ENCODE measurements at places on chromosomes 3 and 15. TPM values are rescaled to one million over a fixed set of nuclear protein-coding genes. Genes with fewer than 3 reads are reported as not detected.

- DNase-seq = no peak
Measured at GRCh38 chr3:188797045-188797444, 374.7 kb upstream of the TPRG1 start.

DNA sequence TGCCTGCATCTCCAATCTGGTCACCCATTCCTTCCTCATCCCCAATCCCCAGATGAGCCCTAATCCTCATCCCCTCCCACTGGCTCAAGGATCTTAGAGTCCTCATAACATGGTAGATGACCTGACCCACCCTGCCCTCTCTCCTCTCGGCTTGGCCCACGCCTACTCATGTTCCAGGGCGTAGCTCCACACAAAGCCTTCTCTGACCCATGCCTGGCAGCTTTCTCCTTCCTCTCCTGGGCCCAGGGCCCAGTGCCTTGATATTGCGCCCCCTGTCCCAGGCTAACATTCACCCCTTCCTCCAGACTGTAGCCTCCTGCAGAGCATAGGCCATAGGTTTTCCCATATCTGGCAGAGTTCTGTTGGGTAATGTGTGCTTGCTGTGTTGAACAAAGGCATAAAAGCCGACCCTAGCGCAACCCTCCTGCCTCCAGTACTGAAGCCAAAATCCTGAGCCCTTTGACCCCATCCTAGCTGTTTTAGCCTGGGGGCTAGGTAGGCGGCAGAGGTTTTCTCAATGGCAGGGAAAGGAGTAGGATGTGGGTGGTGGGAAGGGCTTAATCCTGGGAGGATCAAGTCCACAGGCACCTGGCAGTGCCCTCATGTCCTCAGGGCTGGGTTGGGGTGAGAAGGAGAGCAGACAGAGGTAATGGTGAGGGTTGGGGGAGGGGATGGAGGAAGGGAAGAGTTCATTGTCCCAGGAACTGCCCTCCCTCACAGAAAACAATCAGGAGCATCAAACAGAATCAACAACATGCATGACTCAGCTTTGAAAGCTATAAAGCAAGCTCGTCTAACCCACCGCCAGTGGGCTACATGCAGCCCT is 35.5 kb downstream of the MESD start:
- peak; percentile 18 for DNase-seq

DNA sequence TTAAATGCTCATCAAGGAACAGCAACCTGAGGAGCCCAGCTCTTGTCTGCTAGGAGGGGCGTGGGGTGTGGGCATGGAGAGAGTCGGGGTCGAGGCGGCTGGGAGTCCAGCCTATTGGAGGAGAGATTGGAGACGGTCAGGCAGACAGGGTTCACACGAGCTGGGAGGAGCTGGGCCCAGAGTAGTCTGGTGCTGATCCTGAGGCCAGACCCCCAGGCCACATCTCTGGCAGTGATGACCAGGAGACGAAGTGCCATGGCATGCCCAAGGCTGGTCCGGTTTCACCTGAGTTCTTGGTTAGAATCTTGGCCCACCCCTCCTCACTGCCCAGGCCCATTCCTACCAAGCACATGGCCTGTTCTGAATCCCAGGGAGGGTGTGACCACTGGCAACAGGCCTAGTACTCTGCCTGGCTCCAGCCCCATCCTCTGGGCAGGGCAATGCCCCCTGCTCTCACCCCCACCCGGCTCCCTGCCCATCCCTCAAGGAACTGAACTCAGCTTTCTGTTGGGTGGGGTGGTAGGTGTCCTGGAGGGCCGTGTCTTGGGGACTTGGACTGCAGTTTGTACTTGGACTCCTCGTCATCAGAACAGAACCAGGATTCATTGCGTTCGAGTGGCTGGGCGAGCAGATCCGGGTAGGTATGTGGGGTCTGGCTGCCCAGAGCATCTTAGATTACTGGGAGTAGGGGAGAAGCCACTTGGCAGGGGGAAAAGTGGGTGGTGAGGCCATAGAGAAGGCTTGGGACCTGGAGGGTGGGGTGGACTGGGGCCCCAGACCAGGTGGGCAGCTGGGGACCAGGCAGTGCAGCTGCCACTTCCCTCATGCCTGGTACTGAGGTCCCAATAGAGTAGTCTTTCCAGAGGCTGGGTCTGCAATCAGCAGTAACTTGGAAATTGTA is 20.8 kb downstream of the SLC28A1 start:
- no peak for DNase-seq

DNA sequence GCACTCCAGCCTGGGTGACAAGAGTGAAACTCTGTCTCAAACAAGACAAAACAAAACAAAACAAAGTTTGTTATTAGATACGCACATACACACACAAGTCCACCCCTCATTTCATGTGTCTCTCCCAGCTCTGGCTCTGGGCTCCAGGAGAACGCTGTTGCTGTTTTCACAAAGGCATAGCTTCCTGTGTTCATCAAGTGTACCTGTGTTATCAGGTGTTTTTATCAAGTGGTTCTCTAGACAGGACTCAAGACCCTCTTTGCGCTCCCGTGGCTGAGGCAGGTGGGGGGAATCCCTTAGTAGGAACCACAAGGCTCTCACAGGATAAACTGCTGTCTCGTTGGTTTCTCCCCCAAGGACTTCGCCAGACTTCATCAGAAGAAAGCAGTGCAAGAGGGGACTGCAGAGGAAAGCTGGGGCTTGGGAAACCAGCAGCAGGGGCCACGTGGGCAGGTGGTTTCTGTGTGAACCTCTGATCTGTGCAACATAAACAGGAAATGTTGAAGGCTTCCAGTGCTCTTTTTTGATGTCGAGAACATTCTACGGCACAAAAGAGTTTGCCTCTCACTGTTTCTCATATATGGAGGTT is 6.9 kb upstream of the PPP1R2 start:
- DNase-seq = peak; percentile 92

GRCh38 chr15:81911022-81911971 is 134.5 kb downstream of the MEX3B start:
- DNase-seq = no peak

DNA sequence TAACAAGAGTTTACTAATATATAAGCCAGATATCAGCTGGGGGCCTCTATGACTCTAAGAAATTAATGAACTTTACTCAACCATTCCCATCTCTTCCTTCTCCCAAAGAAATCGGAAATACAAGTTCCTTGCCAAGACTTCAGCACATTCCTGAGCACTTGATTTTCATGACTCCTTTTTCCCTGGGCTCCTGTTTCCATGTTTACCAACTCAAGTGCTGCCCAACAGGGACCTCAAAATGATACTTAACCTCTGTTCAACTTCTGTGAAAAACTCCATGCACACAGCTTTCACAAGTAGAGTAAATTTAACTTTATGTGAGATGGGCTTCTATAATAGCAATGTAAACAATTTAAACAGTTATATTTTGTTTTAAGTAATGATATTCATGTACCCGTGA is 315.8 kb upstream of the CDIN1 start:
- no peak for DNase-seq

GRCh38 chr3:45497963-45498362 is 96.6 kb upstream of the LIMD1 start:
- no peak for DNase-seq

AHSG gene
- total RNA-seq = not detected

DNA sequence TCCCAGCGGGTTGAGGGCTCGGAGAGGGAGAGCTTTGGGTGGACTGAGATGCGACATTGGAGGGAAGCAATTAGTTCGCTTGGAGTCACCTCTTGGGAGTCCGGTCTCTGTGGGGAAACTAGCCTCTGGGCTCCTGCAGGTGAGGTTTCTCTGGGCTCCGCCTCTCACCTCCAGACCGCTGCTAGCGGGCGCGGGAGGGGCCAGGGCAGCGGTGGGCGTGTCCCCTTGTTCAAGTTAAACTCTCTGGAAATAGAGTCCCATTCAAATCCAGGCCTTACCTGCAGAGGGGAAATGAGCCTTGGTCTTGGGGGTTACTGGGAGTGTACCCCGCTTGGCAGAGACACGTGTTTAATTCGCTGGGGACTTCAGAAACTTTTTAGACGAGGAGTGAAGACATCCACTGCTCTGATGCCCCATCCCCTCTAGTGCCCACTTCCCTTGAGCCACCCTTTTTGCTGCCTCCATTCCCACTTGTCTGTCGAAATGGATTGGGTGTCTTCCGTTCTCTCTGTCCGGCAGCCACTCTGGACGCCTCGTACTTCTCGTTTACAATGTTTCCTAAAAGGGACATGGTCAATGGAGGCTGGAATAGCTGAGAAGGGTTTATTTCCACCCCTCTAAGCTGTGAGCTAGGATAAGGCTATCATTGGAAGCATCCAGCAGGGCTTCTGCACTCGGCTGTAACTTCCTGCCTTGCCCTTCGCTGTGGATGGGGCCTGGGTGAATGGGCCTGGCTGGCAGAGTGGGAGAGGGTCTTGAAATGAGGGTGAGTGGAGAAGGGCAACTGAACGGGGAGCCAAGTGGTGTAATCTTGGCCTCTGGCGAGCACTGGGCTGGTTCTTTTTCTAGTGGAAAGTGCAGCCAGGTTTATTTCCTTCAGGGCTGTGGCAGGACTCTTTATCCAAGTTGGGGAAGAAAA is 1.1 kb downstream of the MITF start:
- DNase-seq = no peak

DNA sequence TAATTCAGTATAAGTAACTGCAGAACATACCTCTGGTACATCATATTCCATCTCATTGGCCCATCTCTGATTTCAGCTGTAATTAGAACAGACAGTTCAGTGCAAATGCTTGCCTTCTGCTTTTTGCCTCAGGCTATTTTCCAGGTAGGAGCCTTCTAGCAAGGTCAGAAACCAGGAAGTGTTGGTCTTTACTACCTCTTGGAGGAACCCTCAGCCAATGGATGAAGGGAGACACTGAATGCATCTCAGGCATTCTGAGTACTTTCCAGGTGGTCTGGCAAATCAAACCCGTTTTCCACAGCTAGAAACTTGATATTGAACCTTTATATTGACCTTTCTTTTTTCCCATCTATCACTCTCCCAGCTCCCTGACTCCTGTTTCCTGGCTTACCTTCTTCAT is 348.5 kb upstream of the SOX2 start:
- DNase-seq = no peak

- DNase-seq = no peak
Measured at GRCh38 chr15:64235552-64235951, 72.7 kb upstream of the PPIB start.

GRCh38 chr15:94582368-94582767 is 351.0 kb downstream of the MCTP2 start:
- peak; percentile 75 for DNase-seq

GRCh38 chr3:160472344-160472743 is 22.8 kb upstream of the TRIM59 start:
- DNase-seq = no peak

DNA sequence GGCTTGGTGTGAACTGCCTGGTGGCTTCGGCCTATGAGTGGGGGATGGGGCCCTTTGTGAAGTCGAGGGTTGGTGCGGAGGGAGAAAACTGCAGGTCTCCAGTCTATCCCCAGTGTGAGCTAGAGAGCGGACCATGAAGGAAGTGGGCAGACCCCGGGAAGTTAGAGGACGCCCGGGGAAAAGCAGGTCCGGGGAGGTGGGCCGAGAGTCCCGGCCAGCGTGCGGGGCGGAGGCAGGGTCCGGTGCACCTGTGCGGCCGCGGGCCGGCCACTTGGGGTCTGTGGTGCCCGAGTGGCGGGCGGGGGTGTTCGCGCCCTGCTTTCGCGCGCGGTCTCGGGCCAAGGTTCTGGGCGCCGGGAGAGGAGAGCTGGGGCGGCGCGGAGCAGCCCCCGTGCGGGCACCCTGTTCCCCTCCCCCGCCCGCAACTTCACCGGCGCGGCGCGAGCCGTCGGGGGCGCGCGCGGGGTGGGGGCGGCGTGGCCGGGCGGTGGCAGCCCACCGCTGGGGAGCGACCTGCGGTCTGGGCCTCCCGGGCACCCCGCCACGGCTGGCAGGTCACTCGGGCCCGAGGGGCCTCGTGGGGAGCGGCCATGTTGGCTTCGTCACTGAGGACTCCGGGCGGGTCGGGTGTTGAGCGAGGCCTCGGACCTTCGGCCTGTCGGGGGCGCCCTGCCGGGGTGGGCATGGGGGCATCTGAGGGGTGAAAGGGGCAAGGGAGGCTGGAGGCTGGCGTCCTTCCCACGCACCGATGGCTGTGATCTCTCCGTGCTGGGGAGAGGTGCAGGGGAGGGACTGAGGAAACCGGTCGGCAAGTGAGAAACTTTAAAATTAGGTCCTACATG is 4.8 kb downstream of the UBE2E1 start:
- DNase-seq = peak; percentile 66

GRCh38 chr3:48797626-48798025 is 50.0 kb downstream of the PRKAR2A start:
- no peak for DNase-seq

GRCh38 chr3:49602877-49603411 is 48.7 kb downstream of the BSN start:
- peak; percentile 81 for DNase-seq

SCN5A gene
- total RNA-seq = not detected

DNA sequence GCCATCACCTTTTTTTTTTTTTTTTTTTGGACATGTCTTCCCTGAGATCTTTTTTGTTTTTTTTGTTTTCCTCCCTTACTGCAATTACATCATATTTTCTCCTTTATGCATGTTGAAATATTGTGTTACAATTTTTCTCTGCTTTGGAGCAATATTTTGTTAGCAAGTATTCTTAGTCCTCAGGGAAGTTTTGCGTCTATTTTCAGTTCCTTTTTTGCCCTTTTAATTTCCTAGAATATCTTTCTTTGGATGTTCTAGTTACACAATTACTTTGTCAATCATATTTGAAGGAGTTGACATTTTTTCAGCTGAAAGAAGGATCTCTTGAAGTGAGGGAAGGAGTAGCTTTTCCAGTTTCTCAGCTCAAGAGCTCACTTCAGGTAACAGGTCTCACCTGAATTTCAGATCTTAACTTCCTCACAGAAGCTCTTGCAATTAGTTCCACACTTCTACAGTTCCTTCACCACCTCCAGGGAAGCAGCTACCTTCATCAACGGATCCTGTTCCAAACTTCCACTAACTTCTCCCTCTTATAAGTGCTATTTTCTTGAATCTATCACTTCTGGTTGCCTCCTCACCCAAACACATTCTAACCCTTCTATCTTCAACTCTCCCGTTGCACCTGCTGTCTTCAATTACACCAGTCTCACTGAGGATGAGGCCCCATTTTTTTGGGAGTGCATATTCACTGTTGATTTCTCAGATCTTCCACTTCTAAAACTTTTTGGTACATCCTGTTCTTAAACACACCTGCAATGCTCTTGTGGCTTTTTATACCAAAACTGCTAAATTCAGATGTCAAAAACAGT is 57.8 kb upstream of the CPOX start:
- DNase-seq = no peak

DNA sequence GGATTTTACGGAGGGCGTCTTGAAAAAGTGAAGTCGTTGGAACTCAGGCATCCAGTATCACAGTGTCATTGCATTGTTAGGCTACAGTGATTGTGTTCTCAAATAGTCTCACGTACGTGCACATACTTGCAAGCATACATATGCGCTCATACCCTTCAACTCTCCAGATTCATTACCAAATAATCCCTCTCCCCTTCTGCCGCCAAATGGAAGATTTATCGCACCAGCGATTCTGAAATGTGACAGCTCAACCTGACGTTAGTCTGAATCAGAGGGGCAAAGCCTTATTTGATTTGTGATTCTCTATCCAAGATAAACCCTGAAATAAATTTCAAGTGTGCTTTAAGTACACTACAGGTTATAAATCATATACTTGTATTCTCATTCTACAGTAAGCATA is 119.4 kb downstream of the GADL1 start:
- no peak for DNase-seq

TRH gene
- not detected for total RNA-seq

Measured in activated CD8-positive, alpha-beta memory T cell treated with anti-CD3 and anti-CD28 coated beads, Interleukin-2, amount 10 ng/mL, durations not matched to agents 7 days and 5 days (primary cell).